Activated CD4-positive, alpha-beta T cell treated with anti-CD3 and anti-CD28 coated beads for 36 hours (primary cell): ENCODE measurements at places on chromosomes 1 and 21.

DNA sequence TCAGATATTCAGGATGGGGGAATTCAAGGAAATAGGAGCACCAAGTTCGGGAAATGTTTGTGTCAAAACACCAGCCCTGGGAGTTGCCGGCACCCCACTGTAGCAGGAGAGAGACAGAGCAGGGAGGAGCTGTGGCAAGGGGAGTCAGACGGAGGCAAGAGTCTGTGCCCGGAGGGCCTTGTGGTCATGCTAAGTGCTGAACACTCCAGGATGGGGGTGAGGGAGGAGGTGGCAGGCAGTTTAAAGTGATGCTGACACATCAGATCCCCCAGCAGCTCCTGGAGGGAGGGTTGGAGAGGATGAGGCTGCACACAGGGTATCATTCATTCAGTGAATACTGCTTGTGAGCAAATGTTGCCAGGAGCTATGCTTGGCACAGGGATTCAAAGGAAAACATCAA is 150.3 kb upstream of the ETV3 start:
- DNase-seq: no peak

DNA sequence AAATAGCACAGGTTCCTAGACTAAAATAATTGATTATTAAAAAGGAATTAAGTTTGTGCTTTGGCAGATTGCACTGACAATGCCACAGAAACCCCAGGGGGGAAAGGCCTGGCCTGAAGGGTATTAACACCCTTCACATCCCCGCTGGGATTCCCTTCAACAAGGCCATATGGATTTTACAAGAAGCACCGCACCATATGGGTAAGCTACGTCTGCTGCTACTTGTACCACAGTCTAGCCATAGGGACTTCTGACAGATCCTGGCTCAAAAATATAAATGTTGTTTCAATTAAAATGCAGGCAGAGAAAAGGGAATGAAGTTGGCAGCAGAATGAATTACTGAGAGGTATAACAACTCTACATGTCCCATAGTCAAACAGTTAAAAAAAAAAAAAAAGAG is 101.0 kb downstream of the DENND1B start:
- DNase-seq: no peak

GRCh38 chr1:54944610-54945392 is 35.6 kb upstream of the TMEM61 start:
- DNase-seq: peak; percentile 81

GRCh38 chr1:156596426-156596825 is 4.8 kb downstream of the NAXE start:
- DNase-seq: no peak

GRCh38 chr1:41322835-41323234 is 38.4 kb upstream of the FOXO6 start:
- peak; percentile 62 for DNase-seq

- DNase-seq: no peak
These were observed 62.1 kb downstream of the MATN1 start for GRCh38 chr1:30661311-30661710.

- DNase-seq: no peak
These were observed 62.9 kb upstream of the SIM2 start for GRCh38 chr21:36636016-36636415.

- no peak for DNase-seq
These were observed 14.5 kb downstream of the CD247 start for GRCh38 chr1:167503626-167504466.
